ENCODE measurements at places on chromosomes 1 and 21.

DNA sequence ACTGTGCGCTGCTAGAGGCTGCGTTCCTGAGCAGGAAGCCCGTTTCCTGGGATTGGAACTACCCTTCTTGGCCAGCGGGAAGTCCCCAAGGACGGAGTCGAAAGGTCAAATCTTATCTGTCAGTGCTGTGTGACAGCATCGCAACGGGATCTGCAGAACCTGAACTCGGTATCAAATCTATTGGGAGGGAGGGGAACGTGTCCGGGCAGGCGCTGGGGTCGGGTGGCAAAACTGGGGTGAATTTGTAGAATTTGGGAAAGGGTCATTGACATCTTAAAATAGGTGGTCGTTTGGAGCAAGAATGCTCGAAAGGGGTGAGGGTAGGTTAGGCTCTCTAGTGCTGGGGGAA lies 725 bp upstream of the ARPC5 start:
- DNase-seq, result no peak

GRCh38 chr1:6960860-6961259 lies 175.6 kb downstream of the CAMTA1 start:
- DNase-seq, result no peak

- DNase-seq, result no peak
Measured at GRCh38 chr1:36166136-36166535, 10.2 kb downstream of the MAP7D1 start.

DNA sequence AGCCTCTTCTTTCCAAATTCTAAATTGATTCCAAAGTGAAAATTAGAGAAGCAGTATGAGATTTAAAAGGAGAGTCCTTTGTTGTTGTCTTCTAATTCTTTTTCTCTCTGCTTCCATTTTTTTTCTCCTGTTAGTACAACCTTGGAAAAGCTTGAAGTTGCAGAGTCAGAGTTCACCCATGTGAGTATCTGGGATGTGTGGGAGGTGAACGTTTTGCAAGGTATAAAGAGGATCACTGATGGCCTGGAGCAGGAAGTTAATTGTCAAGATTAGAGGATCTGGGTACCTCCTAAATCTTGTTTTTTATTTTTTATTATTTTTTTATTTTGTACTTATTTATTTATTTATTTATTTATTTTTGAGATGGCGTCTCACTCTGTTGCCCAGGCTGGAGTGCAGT lies 7.7 kb upstream of the PSMD4 start:
- DNase-seq, result no peak

- no peak for DNase-seq
Measured at GRCh38 chr1:97745912-97746311, 174.9 kb downstream of the DPYD start.

DNA sequence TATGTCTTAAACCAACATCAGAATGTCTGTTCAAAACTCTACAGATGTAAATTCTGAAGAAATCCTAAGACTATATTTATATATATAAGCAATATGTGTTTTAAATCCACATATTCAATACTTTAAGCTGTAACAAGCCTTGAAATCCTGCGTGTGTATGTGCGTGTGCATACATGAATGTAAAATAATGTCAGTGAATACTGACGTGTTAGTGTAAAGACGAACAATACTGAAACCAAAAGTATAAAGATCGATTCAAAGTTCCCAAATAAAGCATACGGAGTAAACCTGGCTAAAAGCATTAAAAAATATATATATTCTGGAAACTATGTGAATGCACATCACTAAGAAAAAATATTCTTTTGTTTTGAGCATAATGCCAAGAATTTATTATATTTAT lies 668.6 kb upstream of the NCAM2 start:
- no peak for DNase-seq

- DNase-seq, result no peak
Measured at GRCh38 chr1:94863297-94863911, 43.2 kb downstream of the SLC44A3 start.

GRCh38 chr1:225426395-225427234 lies 1.2 kb downstream of the LBR start:
- DNase-seq, result no peak

- no peak for DNase-seq
Measured at GRCh38 chr1:231186356-231187115, 24.7 kb downstream of the TRIM67 start.

GRCh38 chr1:176894450-176894849 lies 270.1 kb downstream of the ASTN1 start:
- no peak for DNase-seq

DNA sequence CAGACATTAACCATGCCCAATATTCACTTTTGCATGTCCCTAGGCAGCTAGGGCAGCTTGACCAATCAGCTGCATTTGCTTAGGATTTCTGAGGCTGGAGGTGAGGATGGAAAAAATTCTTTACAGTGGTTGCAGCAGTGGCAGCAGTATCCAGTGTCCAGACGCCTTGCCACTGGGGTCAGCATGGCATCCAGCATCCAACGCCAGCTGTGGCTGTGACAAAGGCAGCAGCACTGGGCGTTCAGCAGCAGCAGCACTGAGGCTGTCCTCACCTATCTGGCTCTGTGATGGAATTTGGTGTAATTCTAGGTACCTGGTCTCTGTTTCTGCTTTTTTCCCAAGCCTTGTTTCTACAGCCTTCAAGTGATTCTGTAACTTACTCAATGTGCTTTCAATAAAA lies 15.5 kb downstream of the RHBDL2 start:
- DNase-seq, result no peak

DNA sequence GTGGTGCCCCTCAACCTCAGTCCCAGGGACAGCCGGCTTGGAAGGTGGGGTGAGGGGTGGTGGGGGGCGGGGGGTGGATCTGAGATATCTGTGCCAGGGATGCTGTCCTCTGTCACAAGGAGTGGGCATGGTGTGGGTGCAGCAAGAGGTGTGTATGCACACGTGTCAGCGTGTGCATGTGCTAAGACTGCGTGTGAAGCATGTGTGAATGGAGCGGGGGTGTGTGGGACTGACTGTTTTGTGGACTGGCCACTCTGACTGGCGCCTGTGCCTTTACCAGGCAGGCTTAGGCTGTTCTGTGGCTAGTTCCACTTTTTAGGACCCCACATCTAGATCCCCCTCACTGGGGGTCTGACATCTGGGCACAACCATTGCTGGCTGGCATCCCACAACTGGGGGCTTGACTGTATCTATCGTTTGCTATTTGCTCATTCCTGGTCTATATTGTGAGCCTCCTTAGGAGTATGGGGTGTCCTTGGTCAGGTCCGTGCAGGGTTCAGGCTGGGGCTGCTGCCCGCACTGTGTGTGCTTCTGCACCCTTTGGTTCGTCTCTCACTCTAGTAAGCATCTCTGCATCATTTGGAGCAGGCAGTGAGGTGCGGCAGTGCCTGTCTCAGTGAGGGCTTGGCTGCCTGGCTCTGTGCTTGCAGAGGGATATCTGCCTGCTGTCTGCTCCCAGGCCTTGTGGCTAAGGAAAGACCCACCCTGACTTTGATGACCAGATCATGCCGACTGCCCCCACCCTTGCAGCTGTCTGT lies 1.9 kb downstream of the AMPD2 start:
- no peak for DNase-seq

- DNase-seq, result peak; percentile 32
Measured at GRCh38 chr1:185646202-185646683, 87.9 kb upstream of the HMCN1 start.

- no peak for DNase-seq
Measured at GRCh38 chr1:159927849-159928431, 2.6 kb upstream of the TAGLN2 start.

DNA sequence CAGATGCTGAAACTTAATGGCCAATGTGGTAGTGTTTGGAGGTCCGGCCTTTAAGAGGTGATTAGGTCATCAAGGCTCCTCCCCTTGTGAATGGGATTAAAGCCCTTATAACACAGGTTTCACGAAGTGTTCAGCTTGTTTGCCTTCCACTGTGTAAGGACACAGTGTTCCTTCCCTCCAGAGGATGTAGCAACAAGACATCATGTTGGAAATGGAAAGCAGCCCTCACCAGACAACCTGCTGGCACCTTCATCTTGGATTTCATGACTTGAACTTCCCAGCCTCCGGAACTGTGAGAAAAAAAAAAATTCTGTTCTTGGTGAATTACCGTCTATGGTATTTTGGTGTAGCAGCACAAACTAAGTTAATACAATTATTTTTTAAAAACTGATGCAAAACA lies 613.8 kb downstream of the KIF26B start:
- DNase-seq, result no peak

- DNase-seq, result peak; percentile 59
Measured at GRCh38 chr1:237287876-237288521, 246.0 kb downstream of the RYR2 start.

DNA sequence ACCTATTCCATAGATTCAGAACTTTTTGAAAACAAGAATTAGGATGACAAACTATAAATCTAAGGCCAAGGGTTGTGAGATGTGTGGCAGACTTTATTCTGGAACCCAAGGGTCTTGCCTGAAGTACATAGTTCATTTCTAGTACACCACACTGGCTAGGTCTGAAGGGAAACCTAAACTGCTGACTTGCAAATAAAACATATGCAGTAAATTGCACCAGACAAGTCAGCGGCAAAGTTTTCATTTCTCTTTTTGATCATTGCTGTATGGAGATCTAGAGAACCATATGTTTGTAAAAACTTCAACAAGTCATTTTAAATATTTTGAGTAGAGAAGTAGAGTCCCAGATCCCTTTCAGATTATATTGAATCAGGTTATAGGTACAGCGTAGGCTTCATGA lies 43.9 kb downstream of the TNFSF4 start:
- no peak for DNase-seq

All from SHP77 (cell line).